Skin of body (tissue), 3 donors: ENCODE measurements at places on chromosomes 5 and 9. TPM values are rescaled to one million over a fixed set of nuclear protein-coding genes. Genes with fewer than 3 reads are reported as not detected.

CDC23 gene
- 37.0 TPM for total RNA-seq

IL5 gene
- total RNA-seq: not detected

PGM5 gene
- total RNA-seq: 13.8 TPM

FOXI1 gene
- 0.10 TPM for total RNA-seq

C9 gene
- 0.10 TPM for total RNA-seq
